ENCODE measurements at places on chromosomes 2 and 18.

DNA sequence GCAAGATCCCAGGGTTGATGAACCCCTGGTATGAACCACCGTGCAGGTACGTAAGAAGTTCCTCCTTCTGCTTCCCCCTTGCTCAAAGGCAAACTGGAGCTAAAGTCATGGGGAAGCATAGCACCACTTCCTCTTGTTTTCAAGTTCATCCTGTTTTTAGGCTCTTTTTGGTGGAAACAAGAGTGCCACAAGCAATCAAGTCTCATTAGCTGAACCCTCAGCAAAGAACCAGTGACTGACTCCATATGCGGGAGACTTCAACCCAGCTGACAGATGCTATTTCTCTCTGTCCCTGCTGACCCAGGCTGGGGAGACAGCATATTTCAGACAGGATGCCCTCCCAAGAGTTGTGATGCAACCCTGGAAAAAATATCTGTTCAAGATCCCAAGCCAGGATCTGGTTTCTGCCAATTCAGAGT, 47.7 kb downstream of the BCL2 start:
- no peak for DNase-seq

GRCh38 chr2:10817413-10817812, 4.8 kb upstream of the PDIA6 start:
- DNase-seq, result no peak

GRCh38 chr18:42178376-42179080, 223.5 kb downstream of the PIK3C3 start:
- no peak for DNase-seq

DNA sequence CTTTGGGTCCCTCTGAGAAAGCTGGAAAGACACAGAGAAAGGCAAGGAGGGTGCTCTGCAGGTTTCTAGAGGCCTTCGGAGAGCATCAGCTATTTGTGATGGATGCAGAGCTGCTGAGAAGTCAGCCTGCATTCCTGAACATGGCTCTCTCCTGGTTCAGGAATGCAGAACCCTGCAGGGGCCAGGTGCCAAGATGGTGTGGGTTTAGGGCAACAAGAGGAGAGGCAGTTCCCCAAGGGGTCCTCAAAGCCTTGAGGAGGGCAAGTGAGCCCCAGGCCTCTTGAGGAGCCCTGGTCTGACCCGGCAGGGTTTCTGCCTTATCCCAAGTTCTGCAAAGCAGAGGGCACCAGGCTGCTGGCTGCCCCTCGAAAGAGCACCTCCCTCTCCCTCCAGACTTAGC, 93.3 kb downstream of the HS1BP3 start:
- DNase-seq, result no peak

- DNase-seq, result no peak
These were observed 59.0 kb downstream of the HNMT start for GRCh38 chr2:138023298-138023697.

- DNase-seq, result no peak
These were observed 2036.1 kb upstream of the LRRTM1 start for GRCh38 chr2:82340578-82341053.

DNA sequence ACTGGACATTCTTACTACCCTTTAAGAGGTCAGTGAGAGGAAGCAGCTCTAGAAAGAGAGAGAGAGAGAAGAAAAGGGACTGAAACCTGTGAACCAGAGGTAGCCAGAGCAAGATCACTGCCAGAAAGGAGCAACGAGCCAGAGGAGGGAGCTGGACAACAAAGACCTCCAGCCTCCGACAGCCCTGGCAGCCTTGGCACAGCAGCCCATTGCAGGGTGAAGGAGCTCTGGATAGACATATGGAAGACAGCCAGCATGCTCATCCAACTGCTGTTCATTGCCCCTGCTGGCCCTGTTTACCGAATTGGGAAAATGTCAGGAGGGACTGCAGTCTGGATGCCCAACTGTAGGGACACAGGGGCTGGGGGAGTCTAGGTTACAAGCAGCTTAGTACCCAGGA, 228.4 kb upstream of the SLC35G4 start:
- DNase-seq, result no peak

All from posterior cingulate gyrus (tissue), 11 donors.